ENCODE measurements at places on chromosomes 4 and X. TPM values are rescaled to one million over a fixed set of nuclear protein-coding genes. Genes with fewer than 3 reads are reported as not detected.

Gene ATP1B4
- 0.05 TPM for polyA plus RNA-seq

Gene TASL
- polyA plus RNA-seq = 0.47 TPM

Gene RAB41
- 1.6 TPM for polyA plus RNA-seq

DNA sequence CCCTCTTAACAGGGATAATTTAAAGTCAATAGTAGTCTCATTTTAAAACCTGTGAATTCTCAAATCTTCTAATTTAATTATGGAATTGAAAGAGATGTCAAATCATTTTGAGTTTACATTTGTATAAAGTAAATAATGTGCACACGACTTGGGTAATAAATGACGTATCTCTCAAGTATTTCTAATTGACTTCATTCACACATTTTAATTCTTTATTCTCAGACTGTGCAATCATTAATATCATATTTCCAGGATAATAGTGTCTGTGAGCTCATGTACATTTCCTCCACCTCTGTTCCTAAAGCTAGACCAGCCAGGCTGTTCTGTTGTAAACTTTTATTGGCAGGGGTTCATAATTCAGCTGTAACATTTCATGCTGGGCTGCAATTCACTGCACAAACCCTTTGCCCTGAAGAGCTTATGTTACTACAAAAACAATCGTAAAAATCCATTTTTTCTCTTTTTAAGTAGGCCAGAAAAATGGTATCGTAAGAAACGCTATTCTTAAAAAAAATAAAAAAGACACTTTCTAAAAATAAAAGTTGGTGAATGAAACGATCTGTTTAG lies 1103.1 kb upstream of the TENM3 start:
- DNase-seq = no peak

- DNase-seq = no peak
Measured at GRCh38 chrX:65610040-65610439, 57.4 kb upstream of the MSN start.

- DNase-seq = no peak
Measured at GRCh38 chr4:74217365-74217764, 59.4 kb downstream of the MTHFD2L start.

DNA sequence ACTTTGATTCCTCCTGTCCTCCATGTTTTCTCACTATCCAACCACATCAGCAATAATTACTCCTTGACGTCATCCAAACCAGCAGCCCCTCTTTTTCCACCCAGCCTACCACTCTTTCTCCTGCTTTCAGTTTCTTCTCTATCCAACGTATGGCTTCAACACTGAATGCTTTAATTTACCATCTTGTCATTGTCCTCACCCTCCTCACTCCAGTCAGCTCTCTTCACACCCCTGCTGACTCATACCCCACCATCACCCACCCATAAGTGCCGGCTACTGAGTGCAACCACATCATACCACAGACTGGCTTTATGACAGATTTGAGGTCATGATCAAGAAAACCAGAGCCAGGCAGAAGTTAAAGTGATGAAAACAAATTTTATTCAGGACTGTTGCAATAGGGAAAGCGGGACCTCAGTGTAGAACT lies 9.8 kb upstream of the ANXA5 start:
- DNase-seq = no peak

DNA sequence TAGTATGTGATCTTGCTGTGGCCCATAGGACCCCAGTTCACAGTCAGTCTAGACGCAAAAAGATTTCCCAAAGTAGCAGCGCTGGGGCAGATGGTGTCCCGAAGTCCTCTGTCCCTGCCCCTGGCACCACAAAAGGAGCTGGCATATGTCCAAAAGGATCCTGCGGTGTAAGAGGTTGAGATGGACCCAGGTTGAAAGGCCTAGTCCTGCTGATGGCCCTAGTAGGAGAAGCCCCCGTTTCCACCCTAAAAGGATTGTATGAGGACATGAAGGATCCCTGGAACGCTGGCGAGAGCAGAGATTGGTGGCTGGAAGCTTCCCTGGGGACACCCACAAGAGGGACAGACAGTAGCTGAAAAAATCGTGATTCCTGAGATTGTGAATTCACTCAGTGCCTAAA lies 58.0 kb upstream of the DCAF8L1 start:
- DNase-seq = no peak

GRCh38 chrX:131816551-131817136 lies 206.5 kb upstream of the STK26 start:
- DNase-seq = peak; percentile 88

DNA sequence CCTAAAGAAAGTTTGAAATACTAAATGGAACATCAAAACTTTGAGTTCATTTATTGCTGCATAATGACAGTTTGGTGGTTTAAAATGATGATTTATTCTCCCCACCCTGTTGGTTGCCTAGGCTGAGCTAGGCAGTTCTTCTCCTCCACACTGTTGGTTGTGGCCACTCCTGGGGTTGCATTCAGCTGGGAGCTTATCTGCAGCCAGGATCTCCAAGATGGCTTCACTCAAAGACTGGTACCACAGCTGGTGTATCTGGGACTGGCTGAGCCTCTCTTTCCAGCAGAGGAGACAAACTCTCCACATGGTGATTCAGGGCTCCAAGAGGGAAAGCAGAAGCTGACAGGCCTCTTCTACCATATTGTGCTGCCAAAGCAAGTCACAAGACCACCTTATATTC lies 33.1 kb downstream of the MSL3 start:
- DNase-seq = no peak

- no peak for DNase-seq
Measured at GRCh38 chrX:7115557-7115956, 32.0 kb upstream of the STS start.
